ENCODE measurements at places on chromosomes 16 and 17.

- DNase-seq: no peak
Measured at GRCh38 chr17:41801374-41802271, 10.1 kb downstream of the P3H4 start.

DNA sequence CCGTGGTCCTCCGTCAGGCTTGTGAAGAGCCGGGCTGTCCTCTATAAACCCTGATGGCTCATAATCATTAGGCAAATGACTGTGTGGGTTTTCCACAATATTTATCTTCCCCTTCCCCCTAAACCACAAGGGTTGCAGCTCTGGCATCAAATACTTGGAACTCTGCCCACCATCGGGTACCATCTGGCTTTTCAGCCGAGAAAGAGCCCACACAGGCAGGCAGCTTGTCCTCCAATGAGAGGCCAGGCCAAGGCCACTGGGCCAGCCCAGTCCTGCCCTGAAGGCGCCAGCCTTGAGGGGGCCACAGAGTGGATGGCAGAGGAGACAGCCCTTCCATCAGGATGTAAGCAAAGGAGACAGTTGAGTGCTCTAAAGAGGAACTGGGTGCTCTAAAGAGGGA is 31.8 kb upstream of the NAT9 start:
- no peak for DNase-seq

DNA sequence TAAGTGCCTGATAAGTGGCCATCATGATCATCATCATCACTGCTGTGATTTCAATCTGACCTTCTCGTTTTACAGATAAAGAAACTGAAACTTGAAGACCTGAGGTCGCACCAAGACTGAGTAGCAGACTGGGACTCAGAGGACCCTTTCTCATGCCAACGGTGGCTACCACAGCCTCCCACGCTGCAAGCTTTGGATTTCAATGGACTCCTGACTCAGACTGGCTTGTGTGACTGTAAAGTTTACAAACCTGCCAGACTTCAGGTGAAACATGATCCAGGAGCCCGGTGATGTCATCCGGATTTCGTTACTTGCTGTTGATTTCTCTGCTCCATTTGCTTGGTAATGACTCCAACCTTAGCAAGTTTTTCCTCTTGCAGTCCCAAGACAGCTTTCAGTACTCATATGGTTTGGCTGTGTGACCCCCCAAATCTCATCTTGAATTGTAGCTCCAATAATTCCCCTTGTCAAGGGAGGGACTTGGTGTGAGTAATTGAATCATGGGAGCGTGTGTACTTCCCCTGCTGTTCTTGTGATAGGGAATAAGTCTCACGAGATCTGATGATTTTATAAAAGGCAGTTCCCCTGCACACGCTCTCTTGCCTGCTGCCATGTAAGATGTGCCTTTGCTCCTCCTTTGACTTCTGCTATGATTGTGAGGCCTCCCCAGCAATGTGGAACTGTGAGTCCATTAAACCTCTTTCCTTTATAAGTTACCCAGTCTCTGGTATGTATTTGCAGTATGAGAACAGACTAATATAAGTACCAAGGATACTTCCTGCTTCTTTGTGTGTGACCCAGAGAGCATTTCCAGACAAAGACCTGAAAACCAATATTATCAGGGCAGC is 26.7 kb upstream of the IRX6 start:
- DNase-seq: no peak

GRCh38 chr17:18143044-18143936 is 34.7 kb downstream of the MYO15A start:
- DNase-seq: no peak

DNA sequence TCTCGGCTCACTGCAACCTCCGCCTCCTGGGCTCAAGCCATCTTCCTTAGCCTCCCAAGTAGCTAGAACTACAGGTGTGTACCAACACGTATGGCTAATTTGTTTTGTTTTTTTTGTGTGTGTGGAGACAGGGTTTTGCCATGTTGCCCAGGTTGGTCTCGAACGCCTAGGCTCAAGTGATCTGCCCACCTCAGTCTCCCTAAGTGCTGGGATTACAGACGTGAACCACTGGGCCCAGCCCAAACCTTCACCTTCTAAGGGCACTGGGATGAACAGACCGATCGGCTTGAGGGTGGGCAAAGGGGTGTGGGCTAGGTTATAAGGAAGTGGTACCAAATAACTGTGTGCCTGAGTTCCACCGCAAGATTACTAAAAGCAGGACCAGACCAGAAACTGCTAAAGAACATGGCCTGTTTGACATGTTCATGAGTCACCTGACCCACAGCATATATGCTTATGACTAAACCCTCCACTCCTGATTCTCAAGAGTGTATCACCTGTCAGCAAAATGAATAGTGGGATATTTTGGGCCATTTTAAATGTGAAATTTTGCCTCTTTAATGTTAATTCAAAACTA is 8.1 kb downstream of the TMEM97 start:
- no peak for DNase-seq

DNA sequence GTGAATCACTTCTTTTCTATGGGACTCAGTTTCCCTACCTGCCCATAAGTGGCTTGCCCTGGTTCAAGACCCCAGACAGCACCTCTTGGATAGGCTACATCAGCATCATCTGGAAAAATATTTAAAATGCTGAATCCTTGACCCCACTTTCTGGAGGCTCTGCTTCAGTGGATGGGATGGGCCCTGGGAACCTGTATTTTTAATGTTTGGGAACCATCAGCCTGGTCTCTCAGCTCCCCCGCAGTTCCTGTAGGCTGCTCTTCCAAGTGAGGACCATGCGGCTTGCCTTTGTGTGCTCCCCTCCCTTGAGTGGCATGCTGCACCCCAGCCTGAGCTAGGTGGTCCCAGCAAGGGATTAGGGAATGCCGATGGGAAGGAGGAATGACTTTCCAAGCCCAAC is 68.3 kb upstream of the CRHR1 start:
- DNase-seq: no peak

- no peak for DNase-seq
Measured at GRCh38 chr17:60161598-60162330, 12.0 kb downstream of the CA4 start.

GRCh38 chr16:85491798-85492294 is 121.3 kb upstream of the GSE1 start:
- no peak for DNase-seq

- no peak for DNase-seq
Measured at GRCh38 chr16:55101026-55101425, 170.4 kb downstream of the IRX5 start.

DNA sequence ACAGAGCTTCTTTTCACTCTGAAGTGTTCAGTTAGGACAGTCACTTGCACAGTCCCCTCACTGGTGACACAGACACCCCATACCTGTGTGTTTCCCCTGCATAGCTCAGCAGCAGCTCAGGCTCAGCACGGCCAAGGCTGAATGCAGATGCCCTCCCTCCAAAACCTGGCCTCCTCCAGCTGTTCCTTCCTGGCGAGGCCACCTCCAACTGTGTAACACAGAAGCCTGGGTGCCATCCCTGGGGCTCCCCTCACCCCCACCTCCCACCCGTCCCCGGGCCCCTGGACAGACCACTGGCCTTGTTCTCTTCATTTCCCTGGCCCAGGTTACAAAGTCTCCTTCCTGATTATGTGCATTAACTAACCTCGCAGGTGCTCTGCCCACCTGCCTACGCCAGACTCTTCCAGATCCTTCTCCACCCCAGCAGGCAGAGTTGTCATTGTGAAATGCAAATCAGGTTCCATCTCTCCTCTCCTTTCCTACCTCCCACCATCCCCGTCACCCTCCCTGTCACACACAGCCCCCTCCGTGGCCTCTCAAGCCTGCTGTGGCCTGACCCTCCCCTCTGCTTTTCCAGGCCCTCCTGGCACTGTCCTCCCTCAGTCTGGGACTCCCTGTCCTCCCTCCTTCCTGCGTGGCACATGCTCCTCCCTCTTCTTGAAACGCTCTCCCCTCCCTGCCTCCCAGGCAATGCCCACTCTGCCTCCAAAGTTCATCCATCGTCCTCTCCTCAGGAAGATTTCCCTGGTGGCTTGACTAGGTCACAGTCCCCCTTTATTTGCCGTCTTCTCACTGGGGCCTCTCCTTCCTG is 26.4 kb downstream of the MLYCD start:
- no peak for DNase-seq

DNA sequence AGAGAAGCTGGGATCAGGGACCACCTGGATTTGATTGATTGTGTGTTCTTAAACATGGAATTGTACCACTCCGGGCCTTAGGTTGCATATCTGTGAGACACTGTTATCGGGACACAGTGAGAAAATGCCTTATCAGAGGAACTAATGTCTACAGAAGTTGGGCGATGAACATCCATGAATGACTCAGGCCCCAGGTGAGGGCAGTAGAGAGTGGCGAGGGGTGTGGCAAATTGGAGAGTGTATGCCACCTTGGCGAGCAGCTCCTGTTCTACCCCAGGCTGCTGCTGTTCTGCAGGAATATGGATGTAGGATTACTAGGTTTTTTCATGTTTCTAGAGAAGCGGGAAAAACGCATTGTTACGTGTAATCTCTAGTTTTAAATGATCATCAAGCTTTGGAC is 38.8 kb downstream of the CLEC16A start:
- DNase-seq: no peak

GRCh38 chr17:29326023-29326813 is 32.3 kb upstream of the NUFIP2 start:
- no peak for DNase-seq

DNA sequence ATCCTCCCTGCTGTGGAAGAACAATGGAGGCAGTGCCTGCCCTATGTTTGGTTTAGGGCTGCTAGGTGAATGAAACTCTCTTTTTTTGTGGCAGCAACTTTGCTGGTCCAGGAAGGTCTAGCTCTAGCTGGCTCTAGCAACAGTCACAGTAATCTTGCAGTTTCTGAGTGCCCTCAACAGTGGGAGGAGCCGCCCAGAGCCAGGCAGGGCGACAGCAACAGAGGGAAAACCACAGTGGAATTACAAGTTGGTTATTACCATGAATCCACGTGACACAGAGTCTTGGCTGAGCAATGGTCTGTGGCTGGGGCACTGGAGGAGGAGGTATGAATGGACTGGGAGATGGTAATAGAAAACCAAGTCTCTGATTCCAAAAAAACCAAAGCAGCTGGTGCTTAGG is 10.3 kb downstream of the HSPB9 start:
- DNase-seq: no peak

GRCh38 chr16:69301861-69302260 is 9.3 kb upstream of the VPS4A start:
- DNase-seq: no peak

GRCh38 chr17:20797292-20797691 is 217.8 kb downstream of the CDRT15L2 start:
- no peak for DNase-seq

GRCh38 chr17:68378268-68379176 is 78.8 kb downstream of the WIPI1 start:
- DNase-seq: no peak

DNA sequence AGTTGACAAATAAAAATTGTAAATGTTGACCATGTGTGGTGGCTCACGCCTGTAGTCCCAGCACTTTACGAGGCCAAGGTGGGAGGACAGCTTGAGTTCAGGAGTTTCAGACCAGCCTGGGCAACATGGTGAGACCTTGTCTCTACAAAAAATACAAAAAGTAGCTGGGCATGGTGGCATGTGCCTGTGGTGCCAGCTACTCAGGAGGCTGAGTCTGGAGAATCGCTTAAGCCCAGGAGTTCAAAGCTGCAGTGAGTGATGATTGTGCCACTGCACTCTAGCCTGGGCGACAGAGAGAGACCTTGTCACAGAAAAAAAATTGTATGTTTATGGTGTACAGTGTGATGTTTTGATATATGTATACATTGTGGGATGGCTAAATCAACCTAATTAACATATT is 119.6 kb downstream of the NPIPB5 start:
- DNase-seq: no peak

GRCh38 chr16:77277141-77277540 is 77.9 kb downstream of the SYCE1L start:
- DNase-seq: no peak

DNA sequence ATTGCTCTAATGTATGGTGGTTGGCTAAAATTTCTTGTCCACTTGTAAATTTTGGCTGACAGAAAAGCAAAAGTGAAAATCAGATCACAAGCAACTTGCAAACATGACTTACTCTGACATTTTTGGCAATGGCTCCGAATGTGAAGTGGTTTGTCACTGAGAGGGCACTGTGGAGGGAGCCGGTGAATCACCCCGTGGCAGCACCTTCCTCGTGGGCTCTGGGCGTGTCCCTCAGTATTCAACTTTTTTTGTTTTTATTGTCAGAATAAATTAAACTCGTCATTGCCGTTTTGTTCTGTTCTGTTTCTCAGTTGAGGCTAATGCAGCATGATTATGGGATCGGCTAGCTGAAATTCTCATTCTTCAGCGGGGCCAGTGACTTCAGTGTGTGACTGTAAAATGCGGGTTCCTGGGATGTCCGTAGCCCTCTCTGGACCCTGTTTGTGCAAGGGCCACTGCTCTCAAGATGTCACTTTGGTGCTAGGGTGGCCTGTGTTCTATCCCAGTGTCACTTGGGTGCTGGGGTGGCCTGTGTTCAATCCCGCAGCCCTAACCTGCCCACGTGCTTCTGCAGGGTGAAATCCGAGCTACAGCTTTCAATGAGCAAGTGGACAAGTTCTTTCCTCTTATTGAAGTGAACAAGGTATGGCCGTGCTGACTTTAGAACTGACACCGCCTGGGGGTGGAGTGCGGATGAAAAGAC is 48.8 kb downstream of the RPA1 start:
- no peak for DNase-seq

GRCh38 chr17:79843816-79844800 is 4.9 kb upstream of the CBX4 start:
- no peak for DNase-seq

DNA sequence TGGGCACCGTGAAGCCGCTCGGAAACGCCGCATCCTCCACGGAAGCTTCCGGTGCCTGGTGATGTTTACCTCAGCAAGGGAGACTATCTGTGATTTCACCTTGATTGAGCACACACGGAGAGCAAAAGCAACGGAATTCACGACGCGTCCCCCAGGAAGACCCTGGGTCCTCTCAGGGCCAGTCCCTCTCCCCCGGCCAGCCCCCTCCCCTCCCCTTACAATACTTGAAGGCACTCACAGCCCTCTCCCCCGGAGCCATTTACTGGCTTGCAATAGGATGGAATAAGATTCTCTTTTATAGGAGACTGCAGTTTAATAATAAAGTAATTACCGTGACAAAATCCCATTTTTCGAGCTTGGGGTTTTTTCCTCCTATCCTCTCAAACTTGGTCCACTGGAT is 104.7 kb downstream of the ENGASE start:
- no peak for DNase-seq

DNA sequence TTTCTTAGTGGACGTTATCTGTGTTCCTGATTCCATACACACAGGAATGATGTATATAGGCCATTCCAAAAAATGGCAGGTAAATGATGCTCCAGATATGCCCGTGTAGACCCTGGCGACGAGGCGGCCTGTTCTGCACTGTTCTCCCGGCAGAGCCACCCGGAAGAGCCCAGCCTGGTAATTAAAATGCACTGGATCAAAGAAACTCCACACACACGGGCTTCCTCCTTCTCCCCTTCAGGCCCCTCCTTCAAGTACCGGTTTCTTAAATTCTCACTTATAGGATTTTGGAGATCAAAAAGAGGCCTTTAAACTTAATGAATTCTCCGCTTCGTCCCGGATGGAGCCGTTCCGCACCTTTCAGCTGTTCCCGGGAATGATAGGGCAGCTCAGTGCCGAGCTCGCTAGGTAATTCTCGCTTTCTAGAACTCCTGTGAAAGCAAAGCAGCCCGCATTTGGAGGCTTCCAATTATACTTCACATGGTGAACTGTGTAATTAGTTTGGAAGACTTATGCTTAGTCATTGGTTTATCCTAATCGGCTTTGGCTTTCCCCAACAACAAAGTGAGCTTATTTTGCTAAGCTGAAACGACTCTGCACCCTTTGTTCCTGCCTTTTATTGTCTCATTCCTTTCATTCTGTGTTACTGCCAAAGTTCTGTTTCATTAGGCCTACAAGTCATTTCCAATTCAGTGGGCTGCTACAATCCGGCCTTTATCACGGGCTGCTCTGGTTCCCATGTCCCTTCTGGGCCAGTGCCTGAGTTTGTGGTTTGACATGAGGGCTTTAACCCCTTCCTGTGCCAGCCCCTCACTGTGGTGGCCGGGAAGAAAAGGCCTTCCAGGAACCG is 150.0 kb downstream of the MSI2 start:
- DNase-seq: no peak
